ENCODE measurements at places on chromosomes 3 and 15. TPM values are rescaled to one million over a fixed set of nuclear protein-coding genes. Genes with fewer than 3 reads are reported as not detected.

Gene INAFM2
- 6.8 TPM for total RNA-seq

Gene AMIGO3
- 0.17 TPM for total RNA-seq

Gene UBE3A
- total RNA-seq, result 21.9 TPM

Gene CGNL1
- 0.72 TPM for total RNA-seq

Gene GALNT15
- total RNA-seq, result not detected

Gene RTP1
- not detected for total RNA-seq

Gene VGLL3
- 9.3 TPM for total RNA-seq

Gene SCG5
- total RNA-seq, result 1.9 TPM

Gene FGF12
- 0.81 TPM for total RNA-seq

Gene SSUH2
- 0.69 TPM for total RNA-seq

Gene CCR9
- total RNA-seq, result not detected

Gene WWTR1
- 145 TPM for total RNA-seq
